Psoas muscle (tissue), 8 donors: ENCODE measurements at places on chromosomes 4 and X. TPM values are rescaled to one million over a fixed set of nuclear protein-coding genes. Genes with fewer than 3 reads are reported as not detected.

The RAB33A gene
- total RNA-seq = not detected

GRCh38 chr4:24094726-24095125, 204.9 kb upstream of the PPARGC1A start:
- H3K36me3 ChIP-seq = no peaks in the 10 kb centered on the region
- no peaks in the 10 kb centered on the region for H3K27me3 ChIP-seq
- no peak overlapping the region for H3K27ac ChIP-seq
- no peak for DNase-seq
- no peaks in the 10 kb centered on the region for H3K4me1 ChIP-seq

DNA sequence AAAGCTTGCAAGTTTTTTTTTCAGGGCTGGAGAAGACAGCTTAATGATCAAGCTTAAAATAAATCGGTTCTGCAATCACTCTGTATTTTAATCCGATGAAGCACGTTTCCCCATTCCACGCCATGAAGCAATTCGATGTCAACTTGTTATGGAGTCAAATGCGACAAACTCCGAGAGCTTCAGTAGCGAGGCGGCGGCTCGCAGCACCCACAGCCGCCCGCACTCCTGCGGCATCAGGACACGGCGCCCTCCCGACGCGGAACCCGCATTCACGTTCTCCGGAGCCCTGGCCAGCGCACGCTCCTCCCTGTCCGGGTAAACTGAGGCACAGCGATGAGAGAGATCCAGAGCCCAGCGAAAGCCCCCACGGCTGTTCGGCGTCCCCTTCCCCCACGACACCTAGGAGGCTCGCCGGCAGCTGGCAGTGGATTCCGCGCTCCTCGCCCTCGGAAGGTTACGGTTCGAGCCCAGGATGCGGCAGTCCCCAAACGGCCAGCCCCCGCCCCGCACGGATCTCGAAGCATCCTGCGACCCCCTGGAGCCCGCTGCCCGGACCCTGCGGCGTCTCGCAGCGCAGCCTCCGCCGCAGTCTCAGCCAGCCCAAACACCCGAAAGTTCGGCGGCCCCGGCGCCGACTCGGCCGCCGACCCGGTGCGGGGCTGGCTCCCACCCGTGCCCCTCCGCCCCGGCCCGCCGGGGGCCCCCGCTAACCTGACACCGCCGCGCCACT, 507 bp downstream of the MFAP3L start:
- H3K36me3 ChIP-seq = no peaks in the 10 kb centered on the region
- H3K27me3 ChIP-seq = no peaks in the 10 kb centered on the region
- peak overlapping the region; percentile 85 for H3K27ac ChIP-seq
- H3K4me1 ChIP-seq = no peaks in the 10 kb centered on the region

DNA sequence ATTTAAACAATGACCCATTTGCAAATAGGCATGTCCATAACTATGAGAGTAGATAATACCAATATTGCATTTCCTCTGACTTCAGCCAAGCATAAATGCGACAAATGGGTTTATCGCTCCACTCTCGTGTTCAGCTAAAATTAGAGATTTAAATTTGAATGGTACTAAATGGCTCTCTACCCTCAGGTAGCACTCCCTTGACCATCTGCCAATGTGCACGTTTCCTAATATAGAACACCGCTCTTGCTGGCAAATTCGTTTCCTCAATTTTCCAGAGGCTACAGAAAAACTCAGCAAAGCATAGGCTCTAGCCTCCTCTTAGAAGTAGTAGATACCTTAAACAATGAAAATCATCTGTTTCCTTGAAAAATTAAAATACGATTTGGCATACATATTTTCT, 251.6 kb downstream of the ADGRA3 start:
- no peak for DNase-seq
- H3K36me3 ChIP-seq = no peaks in the 10 kb centered on the region
- no peak overlapping the region for H3K27ac ChIP-seq
- H3K27me3 ChIP-seq = no peaks in the 10 kb centered on the region
- no peak overlapping the region for H3K4me3 ChIP-seq

The APLN gene
- total RNA-seq = 0.86 TPM

The BCOR gene
- total RNA-seq = 18.7 TPM

GRCh38 chr4:7899184-7899869, 40.3 kb downstream of the AFAP1 start:
- DNase-seq = no peak
- H3K27me3 ChIP-seq = no peaks in the 10 kb centered on the region
- no peaks in the 10 kb centered on the region for H3K36me3 ChIP-seq
- no peak overlapping the region for H3K27ac ChIP-seq
